ENCODE measurements at places on chromosomes 5 and 9.

DNA sequence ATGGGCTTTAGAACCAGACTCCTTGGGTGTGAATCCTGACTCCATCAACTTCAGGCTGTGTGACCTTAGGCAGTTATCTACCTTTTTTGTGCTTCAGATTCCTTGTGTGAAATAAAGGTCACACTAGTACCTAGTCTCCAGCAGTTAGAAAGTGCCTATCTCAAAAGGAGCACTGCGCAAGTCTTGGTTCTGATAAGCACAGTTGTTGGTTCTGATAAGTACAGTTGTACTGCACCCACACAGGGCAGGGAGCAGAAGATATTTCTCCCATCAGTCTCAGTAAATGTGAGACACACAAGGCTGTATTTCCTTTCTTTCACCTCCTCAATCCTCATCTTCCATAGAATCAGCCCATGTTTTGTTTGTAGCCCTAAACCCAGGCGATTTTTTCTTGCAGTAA lies 116.6 kb upstream of the DPYSL3 start:
- DNase-seq: no peak

DNA sequence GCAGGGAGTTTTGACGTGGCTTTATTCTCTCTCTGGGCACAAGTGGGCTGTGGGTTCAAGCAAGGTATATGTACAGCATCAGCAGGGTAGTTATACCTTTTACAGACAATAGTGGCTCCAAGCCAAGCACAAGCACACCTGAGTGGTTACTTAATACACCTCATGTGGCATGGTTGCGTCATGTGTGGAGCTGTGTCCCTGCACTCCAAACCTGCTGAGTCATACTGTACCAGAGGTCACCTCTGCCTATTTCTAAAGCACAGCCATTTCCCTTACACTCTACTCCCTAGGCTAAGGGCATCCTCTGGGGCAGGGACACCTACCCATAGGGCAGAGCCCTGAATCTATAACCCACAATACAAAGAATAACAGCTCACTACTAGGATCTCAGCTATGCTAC lies 147.3 kb downstream of the OSTF1 start:
- no peak for DNase-seq

GRCh38 chr5:52693280-52693679 lies 94.4 kb upstream of the ITGA1 start:
- DNase-seq: no peak

GRCh38 chr5:158305861-158306260 lies 446.9 kb upstream of the CLINT1 start:
- no peak for DNase-seq

DNA sequence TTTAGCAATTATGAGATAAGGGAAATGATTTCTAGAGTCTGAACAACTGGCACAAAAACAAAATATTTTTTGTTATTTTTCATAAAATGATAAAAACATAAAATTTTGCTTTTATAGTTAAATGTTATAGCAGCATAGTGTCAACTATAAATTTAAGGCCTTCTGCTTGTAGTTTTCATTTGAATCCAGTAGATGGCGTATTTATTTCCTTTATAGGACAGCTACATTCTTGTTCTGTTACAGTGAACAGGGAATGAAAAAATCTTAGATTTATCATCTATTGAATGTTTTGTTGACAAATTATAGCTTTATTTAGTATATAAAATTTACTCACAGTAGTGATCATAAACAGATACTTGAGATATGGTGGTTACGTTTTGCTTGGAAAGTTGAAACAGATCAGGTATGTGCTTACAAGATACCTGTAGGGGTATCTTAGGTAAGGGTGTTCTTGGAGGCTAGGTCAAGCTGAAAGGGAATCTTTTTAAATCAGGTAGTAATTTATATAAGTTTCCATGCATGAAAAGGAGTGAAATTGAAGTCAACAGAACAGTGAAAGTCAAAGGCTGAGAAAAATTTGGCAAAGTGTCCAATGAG lies 239.3 kb upstream of the GRIN3A start:
- peak; percentile 24 for DNase-seq

DNA sequence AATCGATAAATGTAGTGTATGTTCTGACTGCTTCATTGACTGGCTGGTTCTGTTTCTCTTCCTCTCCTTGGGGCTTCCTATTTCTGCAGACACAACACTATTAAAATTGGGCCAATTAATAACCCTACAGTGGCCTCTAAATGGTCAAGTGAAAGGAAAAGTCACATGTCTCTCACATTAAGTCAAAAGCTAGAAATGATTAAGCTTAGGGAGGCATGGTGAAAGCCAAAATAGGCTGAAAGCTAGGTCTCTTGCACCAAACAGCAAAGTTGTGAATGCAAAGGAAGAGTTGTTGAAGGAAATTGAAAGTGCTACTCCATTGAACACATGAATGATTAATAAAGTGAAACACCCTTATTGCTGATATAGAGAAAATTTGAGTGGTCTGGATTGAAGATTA lies 58.2 kb downstream of the CCNH start:
- DNase-seq: no peak

- no peak for DNase-seq
Observed at GRCh38 chr5:157599565-157599964, 24.0 kb upstream of the ADAM19 start.

DNA sequence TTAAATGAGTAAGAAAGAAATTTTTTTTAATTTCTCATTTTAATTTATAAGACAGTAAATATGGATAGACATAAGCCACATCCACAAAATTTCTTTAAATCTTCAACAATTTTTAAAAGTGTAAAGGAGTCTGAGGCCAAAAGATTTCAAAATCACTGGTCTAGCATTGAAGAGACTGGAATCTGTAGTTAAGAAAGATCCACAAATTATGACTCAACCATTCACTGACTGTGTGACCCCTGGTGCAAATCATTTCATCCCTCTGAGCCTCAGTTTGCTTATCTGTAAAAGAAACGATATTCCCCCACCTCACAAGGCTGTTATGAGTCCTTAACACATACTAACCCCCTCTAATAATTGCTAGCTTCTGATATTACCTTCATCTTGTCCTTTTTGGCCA lies 98.5 kb downstream of the EBF1 start:
- peak; percentile 21 for DNase-seq

- no peak for DNase-seq
Observed at GRCh38 chr5:113091622-113092021, 115.0 kb downstream of the DCP2 start.

GRCh38 chr5:111961862-111962261 lies 204.9 kb upstream of the NREP start:
- no peak for DNase-seq

DNA sequence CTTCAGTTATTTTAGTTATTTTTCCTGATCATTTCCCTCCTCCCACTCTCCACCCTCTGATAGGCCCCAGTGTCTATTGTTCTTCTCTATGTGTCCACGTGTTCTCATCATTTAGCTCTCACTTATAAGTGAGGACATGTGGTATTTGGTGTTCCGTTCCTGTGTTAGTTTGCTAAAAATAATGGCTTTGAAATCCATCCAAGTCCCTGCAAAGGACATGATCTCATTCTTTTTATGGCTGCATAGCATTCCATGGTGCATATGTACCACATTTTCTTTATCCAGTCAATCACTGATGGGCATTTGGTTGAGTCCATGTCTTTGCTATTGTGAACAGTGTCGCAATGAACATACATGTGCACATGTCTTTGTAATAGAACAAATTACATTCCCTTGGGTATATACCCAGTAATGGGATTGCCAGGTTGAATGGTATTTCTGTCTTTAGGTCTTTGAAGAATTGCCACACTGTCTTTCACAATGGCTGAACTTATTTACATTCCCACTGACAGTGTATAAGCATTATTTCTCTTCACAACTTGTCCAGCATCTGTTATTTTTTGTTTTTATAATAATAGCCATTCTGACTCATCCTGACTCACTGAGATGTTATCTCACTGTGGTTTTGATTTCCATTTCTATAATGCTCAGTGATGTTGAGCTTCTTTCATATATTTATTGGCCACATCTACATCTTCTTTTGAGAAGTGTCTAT lies 17.2 kb upstream of the DIRAS2 start:
- DNase-seq: peak; percentile 72

- DNase-seq: no peak
Observed at GRCh38 chr5:37207802-37208201, 41.4 kb downstream of the CPLANE1 start.

DNA sequence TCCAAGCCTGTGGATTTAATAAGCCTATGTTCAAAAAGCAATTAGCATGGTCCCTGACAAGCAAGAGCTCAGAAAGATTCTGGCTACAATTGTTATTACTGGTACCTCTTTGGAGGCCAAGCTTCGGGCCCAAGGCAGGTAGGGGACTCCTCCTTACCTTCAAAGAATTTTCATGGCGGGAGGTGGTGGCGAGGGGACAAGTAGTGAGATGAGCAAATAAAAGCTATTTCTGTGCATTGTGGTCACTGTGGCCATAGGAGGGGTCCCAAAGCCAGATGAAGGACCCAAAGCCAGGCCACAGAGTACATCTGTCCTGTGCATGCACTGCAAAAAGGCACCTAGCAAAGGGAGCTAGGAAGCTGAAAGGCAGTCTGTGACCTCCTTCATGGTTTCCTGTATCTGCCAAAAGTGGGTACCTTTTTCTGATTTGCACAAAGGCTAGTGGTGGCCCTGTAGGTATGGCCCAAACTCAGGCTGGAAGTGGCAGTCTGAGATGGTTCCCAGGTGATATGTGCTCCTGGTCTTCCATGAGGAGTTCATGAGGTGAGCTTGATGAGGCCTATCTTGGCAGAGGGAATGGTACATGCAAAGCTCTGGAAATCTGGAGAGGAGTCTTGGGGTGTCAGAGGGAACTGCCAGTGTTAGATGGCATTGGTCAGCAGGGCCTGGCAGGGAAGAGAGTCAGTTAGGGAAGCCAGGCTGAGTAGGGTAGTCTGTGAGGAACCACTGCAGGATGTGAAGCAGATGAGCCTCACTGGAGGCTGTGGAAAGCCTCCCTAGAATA lies 3.3 kb upstream of the CXXC5 start:
- no peak for DNase-seq

DNA sequence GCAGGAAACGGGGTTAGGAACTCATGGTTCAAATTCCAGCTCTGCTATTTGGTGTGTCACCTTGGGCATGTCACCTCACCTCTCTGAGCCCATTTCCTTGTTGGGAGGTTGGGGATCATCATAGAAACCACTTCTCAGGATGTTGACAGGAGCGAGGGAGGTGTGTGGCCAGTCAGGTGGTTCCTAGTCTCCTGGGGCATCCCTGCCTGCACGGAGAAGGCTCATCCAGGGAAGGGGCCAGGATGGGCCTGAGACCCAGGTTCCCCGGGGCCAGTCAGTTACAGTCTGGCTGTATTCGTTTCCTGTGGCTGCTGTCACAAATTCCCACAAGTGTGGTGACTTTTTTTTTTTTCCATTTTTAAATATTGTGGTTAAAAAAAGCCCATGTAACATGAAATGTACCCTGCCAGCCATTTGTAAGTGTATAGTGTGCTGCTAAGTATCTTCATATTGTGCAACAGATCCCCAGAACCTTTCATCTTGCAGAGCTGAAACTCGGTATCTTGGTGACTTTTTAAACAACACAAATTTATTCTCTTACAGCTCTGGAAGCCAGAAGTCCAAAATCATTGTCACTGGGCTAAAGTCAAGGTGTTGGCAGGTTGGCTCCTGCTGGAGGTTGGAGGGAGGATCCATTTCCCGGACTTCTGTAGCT lies 78.7 kb upstream of the UNC5A start:
- no peak for DNase-seq

GRCh38 chr9:12698266-12698665 lies 5.1 kb downstream of the TYRP1 start:
- DNase-seq: peak; percentile 75

- DNase-seq: peak; percentile 25
Observed at GRCh38 chr5:159331093-159331973, 1.0 kb upstream of the IL12B start.

- peak; percentile 15 for DNase-seq
Observed at GRCh38 chr5:129172580-129172979, 78.0 kb downstream of the ISOC1 start.

GRCh38 chr5:172315587-172316493 lies 32.3 kb upstream of the UBTD2 start:
- no peak for DNase-seq
